ENCODE measurements at places on chromosomes 2 and 18.

DNA sequence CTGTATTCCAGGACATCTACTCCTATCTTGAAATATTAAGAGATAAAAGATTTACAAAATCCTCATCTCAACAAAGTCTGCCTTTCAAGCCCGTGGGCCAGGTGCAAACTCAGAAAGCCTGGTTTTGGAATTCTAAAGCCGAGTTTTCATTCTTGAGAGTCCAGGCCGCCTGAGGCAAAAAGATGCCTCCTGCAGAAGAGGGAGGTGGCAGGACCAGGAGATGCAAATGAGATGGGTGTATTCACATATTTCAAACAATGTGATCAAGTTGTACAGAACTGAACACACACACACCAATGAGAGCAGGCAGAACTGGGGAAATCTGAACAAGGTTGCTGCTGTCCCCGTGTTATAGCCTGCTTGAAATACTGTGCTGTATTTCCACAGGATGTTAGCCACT, 7.7 kb upstream of the HS6ST1 start:
- no peak for DNase-seq

DNA sequence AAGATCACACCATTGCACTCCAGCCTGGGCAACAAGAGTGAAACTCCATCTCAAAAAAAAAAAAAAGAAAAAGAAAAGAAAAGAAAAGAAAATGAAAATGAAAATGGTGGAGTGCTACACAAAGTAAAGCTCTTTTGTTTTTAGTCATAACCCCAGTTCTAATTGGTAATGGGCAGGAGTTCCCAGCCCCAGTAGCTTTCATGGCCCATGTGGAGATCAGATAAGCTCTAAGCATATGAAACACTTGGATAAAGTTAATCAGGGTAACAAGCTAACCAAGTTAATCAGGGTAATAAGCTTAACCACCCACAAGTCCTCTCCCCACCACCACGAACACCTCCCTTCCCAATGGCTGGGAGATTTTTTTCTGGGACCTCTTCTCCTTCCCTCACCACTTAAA, 240.8 kb downstream of the BCL11A start:
- no peak for DNase-seq

GRCh38 chr18:9520666-9521065, 45.4 kb downstream of the RALBP1 start:
- DNase-seq, result no peak

DNA sequence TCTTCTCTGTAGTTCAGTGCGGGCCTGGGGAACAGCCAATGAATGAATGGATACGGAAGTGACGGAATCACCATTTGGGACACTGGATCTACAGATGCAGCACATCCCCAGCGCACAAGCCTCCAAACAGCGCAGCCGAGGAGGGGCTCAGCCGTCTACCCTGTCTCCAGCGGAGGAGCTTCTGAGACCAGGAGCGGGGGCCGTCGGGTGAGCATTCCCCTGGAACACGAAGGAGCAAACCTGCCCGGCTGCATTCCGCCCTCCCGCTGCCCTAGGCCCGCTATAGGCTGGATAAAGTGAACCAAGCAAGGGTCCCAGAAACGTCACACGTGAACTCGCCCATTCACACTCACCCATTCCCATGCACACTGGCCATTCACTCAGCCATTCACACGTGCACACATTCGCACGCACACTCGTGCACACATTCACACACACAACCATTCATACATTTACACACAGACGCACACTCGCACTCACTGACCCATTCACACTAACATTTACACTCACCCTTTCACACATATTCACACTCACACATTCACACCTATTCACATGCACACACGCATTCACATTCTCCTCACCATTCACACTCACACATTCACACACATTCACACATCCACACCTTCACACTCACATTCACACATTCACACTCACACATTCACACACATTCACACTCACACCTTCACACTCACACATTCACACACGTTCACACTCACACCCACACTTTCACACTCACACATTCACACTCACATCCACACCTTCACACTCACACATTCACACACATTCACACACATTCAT, 63.4 kb downstream of the BIN1 start:
- no peak for DNase-seq

DNA sequence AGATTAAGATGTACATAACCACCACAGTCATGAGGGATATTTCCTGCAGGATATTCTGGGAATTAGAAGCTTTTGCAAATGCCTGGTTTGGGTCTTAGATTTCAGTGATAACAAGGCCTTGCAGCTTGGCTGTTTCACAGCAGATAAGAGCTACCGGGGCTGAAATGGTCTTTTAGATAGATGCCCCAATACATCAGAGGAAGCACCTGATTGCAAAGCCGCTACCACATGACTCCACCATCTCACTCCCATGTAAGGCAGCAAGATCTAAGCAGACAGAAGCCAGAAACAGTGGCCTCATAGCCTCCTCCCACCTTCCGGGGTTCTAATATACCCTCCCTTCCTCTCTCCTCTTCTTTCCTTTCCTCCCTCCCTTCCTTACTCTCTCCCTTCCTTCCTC, 31.1 kb upstream of the EPG5 start:
- DNase-seq, result no peak

GRCh38 chr2:100197631-100198153, 55.3 kb upstream of the AFF3 start:
- DNase-seq, result no peak

DNA sequence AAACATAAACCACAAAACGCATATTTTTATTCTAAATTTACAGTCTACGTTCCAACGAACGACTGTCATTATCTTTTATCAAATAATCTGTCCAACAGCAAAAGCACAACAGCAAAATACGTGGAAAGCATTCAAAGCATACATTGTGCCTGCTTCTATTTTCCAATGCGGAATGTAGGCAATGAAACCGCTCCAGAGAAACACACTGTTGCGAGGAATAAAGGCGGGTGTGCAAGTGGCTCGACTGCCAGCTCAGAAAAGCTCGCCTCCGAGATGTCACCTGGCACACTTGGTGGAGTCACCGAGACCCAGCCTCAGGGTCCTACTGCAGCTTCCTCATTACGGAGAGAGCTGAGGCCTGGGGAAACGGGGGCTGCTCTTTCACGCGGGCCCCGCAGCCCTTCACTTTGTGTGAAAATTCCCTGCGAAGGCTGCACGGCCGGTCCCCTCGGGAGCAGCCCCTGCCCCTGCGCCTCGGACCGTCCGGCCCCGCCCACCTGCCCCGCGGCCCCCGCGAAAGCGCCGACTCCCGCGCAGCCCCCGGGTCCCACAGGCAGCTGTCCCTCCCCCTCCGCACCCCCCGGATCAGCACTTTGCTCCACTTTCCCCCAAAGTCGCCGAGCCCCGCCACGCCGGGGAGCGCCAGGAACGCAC, 752 bp downstream of the MGAT4A start:
- no peak for DNase-seq

DNA sequence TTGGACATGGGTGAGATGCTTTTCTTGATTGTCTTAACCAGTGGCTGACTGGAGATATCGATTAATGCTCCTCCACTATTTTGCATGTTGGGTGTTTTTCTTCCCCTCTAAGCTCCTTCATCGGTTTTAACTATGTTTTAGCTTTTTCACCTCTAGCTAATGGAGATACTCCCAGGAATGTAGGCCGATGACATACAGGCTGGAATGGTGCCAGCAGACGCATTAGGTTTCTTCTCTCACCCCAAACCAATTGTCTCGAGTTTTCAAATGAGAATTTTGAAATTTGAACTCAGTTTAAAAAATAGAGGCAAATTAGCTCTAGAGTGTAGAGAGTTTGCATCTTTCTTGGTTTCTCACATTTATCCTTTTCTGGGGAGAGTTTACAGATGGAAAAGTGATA, 247.6 kb downstream of the RPRM start:
- no peak for DNase-seq

DNA sequence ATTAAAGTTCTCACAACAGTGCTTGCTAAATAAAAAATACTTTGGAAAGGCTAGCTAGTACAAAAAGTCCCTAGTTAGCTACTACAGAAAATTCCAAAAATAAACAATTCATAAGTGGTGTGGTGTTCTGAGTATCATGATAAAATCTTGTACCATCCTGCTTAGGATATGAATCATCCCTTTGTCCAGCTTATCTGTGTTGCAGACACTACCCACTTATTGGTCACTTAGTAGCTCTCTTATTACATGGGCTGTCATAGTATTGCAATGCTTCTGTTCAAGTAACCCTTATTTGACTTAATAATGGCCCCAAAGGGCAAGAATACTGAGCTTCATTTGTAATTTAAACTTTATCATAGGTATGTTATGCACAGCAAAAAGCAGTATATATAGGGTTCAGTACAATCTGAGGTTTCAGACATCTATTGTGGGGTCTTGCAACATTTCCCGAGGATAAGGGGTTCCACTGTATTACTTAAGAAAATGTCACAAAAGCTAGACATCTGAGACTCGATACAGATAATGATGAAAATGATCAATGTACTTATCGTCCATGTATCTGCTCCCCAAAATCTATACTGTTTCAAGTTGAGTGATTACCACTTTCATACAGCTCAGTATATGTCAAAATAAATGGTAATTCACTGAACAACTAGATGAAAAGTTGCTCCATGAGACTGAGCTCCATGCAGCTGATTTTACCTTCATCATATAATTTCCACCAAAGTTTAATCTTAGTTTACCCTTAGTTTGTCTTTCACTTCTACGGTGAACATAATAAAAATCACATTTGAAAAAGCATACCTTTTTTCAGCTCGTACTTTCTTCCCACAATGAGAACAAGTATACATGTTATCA, 93.8 kb downstream of the C2orf74 start:
- no peak for DNase-seq

DNA sequence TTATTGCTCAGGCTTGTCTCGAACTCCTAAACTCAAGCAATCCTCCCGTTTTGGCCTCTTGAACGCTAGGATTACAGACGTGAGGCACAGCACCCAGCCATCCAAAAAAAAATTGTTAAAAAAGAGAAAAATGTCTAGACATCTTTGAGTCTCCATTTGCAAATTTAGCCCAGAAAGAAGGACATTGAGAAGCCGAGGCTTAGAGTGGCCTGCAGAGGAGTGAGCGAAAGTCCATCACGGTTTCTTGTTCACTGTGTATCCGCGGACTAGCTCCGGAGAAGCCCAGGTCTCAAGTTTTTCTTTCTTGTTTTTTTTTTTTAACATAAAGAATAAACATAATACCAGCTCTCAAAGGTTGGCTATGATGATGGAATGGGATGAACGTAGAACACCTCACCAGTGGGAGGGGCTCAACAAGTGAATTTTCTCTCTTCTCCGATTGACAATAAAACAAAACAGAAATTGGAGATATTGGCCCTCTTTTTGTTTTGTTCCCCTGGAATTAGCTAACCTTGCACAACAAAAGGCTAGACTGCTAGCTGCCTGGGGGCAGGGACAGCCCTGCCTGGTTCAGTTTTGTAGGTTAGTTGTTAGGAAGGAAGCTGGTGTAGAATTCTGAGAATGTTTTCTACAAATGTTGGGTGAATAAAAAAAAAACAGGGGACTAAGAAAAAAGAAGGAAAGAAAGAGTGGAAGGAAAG, 163.4 kb downstream of the MYCN start:
- DNase-seq, result no peak

- DNase-seq, result no peak
Observed at GRCh38 chr2:45963816-45964215, 312.3 kb downstream of the PRKCE start.

GRCh38 chr2:45953376-45954027, 302.0 kb downstream of the PRKCE start:
- DNase-seq, result no peak

DNA sequence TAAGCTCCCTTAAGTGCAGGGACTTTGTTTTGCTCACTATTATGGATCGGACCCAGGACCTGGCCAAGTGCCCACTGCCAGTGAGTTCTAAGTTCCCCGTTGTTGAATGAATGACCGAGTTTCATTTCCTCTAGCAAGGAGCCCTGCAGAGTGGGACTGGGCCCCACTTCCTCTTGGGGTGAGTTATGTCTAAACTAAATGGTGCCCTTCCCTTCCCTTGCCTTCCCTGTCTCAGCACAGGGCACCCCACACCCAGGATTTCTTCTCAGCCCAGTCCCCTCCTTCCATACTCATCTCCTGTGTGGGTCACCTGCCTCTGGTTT, 195.3 kb upstream of the HS6ST1 start:
- no peak for DNase-seq

DNA sequence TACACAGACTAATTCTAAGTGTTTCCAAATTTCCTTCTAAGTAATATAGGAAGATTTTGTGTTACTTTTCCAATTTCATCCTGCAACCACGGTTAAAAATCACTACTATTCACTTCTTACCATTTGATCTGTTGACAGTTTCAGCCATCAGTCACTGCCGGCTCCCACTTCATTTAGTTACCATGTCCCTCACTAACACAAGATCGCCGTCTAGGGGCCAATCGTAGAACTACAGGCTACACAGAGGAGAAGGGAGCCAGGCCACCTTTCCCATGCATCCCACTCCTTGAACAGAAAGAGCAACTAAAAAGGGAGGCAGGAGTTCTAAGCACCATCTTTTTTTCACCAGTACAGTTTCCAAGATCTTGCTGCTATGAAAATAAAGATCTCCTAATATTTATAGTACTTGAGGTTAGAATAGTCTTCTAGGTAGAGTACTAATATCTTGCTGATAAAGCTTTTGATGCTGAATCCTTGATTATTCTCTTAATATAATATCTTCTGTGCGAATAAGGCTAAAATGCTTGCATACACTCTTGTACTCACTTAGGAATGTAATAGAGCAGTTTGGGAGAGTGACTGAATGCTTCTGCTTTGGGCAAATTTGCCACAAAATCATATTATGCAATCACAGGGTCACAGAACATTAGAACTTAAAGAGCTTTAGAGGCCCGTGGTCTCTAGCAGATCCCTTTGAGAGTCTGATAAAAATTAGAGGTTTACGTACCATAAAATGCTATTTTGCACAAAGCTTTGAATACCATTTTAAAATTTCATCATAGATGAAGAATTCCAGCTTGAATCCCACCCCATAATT, 39.5 kb upstream of the CYP1B1 start:
- no peak for DNase-seq

GRCh38 chr2:134252092-134252750, 1.7 kb upstream of the MGAT5 start:
- no peak for DNase-seq

- no peak for DNase-seq
Observed at GRCh38 chr2:169853041-169853668, 25.9 kb downstream of the UBR3 start.

DNA sequence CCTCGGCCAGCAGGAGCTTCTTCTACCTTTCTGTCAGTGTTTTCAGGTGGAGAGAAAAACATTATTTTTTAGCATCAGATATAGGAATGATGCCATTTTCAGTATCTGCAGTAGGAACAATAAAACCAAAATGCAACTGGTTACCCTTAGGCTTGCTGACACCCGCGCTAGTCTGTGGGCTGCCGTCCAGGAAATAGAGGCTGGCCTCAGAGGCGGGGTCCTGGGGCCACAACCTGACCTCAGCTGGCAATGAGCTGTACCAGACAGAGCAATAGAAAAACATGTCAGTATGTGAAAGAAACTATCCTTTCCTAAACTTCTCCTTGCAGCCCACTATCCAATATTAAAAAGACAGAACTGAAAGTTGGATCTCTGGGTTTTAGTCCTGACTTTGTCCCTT, 4.6 kb upstream of the ST6GAL2 start:
- DNase-seq, result no peak

- no peak for DNase-seq
Observed at GRCh38 chr2:39434233-39434897, 2.7 kb downstream of the MAP4K3 start.

- DNase-seq, result no peak
Observed at GRCh38 chr2:223896833-223897311, 48.3 kb downstream of the WDFY1 start.

All from cortex of kidney (tissue), 1 donor.